NCI-H1436 (cell line): ENCODE measurements at places on chromosomes 7 and 10.
A peak's percentile ranks its signal among the peaks of the same experiment; 100 is the strongest.

DNA sequence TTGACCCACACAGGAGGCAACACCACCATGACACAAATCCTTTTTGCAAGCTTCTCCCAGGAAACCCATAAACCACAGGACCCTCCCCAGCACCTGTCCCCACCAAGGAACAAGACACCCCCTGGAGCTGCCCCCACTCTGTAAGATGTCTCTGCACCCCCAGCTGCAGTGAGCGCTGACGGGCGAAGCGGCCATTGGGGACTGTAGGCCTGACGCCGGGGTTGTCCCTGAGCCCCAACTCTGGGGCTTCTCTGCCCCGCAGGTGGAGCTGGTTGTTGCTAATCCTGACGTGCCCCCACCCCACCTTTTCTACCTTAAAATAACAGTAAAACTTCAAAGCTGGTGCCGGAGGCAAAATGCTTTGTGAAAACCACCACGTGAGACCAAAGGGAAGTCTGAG is 94.7 kb upstream of the PPP2R2D start:
- DNase-seq: no peak

- no peak for DNase-seq
Observed at GRCh38 chr7:124930173-124930623, 573 bp upstream of the POT1 start.

GRCh38 chr7:158404031-158404761 is 183.4 kb downstream of the PTPRN2 start:
- no peak for DNase-seq

GRCh38 chr10:88409236-88409635 is 173.9 kb downstream of the RNLS start:
- DNase-seq: no peak

DNA sequence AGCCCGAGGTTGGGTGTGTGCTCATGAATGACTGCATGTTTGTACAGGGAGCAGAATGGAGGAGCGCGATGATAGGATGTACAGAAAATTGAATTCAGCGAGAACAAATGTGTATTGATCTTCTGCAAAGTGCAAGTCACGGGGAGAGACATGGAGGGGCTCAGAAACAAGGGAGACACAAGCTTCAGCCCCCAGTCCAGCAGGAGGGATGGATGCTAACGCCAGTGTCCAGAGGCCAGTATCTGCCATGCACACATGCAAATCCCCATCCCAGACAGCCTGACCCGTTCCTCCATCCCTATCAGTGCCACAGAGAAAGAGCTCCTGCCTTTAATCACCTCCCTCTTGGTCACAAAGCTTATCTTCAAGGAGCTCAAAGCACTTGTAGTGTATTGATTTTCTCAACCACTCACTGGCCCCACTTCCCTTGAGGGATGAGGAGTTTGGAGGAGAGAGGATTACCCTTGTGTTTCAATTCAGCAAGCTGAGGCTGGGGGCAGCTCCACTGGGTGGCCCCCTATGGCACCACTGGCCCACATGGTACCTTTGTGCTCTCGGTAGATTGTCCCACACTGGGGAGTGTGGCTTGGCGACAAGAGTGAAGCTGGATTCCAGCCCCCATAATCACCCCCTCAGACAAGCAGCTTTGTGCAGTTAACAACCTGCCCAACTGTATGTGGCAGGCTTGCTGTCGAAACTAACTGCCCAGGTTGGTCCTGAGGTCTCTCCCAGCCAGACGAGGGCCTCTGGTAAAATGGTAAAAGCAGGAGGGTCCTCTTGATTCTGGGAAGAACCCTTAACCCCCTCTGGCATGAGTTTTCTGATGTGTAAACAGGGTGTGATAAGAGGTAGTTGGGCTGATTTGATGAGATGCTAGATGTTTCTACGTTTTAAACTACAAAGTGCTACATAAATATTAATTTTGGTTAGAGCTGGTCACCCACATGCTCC is 151.6 kb upstream of the UNC5B start:
- no peak for DNase-seq

DNA sequence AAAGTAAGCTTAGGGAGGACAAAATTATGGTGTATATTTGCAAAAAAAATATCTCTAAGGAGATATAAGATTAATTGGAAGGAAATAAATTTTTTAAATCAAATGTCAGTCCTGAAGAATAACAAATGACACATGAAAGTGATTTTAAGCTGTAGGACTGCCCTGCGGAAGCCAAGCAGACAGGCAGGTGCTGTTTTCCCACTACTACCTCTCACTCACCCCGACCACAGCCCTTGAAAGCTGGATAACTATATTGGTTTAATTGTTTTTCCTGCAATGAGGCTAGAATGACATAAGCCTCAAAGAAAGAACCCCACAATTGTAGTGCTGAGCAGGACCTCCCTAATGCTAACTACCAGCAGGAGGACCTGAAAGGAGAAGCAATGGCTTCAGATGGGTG is 68.6 kb upstream of the VIPR2 start:
- DNase-seq: no peak

DNA sequence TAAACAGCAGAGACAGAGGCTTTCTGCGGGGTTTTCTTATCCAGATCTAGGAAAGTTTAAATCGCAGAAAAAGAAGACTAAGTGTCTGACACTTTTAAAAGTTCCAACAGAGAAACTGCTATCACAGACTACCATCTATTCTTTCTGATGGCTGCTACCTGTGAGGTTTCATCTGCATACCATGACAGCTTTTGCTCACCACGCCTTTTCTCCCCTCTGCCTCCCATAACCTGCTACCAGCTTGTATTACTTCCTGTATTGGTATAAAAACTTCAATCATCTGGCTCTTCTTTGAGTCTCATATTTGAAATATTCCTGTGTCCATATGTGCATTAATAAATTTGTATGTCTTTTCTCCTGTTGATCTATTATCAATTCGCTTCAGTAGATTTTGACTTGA is 34.1 kb upstream of the RTKN2 start:
- no peak for DNase-seq

GRCh38 chr10:5805711-5806110 is 7.5 kb downstream of the GDI2 start:
- no peak for DNase-seq

- no peak for DNase-seq
Observed at GRCh38 chr7:52410032-52410431, 625.4 kb upstream of the POM121L12 start.

DNA sequence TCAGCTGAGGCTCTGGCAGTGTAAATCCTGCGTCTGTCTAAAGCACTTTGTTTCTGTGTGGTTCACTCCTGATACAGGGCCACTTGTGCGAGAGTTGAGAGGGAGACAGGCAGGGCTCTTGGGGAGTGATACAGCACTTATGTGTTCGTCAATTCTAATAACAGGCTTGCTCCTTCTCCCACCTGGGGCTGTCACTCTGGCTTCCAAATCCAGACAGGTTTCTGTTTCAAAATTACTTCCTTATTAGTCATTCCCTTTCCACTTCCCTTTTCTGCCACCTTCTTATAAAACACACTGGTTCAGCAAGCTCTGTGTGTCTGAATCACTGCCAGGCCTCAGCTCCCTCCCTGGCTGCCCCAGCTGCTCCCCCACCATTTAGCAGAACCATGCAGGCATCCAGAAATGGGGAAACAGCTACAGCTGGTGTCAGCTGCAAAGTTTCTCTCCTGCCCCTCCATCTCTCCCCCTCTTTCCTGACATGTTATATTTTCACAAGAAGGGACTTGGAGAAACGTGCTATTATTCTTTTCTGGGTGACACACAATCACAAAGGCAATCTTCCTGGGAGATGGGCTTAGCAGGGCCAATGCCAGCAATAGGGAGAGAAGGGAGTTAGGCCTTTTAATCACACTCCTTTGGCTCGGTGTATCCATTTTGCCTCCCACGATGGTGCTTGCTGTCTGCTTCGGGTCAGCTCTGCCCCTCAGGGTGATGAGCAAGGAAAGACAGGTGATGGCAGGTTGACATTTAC is 58.4 kb upstream of the ZNRF2 start:
- peak; percentile 14 for DNase-seq

DNA sequence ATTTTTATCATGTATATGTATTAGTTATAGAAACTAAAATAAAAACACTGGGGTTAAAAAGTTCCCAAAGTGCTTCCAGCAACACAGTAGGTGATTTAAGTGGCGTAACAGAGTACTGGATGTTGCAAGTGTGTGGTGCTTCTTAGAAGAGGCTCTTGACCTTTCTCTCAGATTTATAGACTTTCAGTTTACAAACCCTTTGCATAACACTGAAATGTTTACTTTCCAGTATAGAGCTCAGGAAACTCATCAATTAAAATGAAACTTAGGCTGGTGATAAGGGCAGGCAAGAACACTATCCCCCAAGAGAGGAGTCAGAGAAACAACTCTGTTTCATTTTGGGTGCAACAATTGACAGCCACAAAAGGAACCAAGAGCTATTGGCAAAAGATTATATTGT is 27.5 kb upstream of the SMC3 start:
- no peak for DNase-seq

DNA sequence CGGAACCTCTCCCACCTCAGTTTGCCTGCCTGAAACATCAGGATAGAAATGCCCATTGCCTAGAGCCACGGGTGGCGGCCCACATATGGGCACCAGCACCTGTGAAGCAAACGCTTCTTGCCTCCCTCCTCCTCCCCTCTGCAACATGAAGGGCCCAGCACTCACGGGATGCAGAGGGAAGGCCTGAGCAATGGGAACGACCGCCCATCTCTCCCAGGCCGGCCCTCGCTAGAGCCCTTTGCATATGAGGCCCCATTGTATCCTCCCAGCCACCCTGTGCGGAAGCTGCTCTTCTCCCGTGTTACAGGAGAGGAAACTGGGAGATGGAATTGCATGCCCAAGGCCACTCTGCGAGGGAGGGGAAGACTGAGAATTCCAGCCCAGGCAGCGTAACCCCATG is 88.2 kb downstream of the RGS10 start:
- no peak for DNase-seq

- no peak for DNase-seq
Observed at GRCh38 chr7:117041007-117041406, 87.7 kb downstream of the ST7 start.

GRCh38 chr10:113788604-113789083 is 37.2 kb downstream of the PLEKHS1 start:
- no peak for DNase-seq

- no peak for DNase-seq
Observed at GRCh38 chr10:27030060-27030459, 70.2 kb downstream of the ANKRD26 start.

- no peak for DNase-seq
Observed at GRCh38 chr10:110457851-110458250, 39.9 kb upstream of the DUSP5 start.

- DNase-seq: no peak
Observed at GRCh38 chr10:88117869-88118632, 254.6 kb downstream of the PTEN start.

- DNase-seq: no peak
Observed at GRCh38 chr7:124688991-124689390, 76.6 kb downstream of the GPR37 start.

- no peak for DNase-seq
Observed at GRCh38 chr7:141884539-141885225, 31.5 kb upstream of the OR9A4 start.

- DNase-seq: no peak
Observed at GRCh38 chr10:7354330-7355047, 56.3 kb downstream of the SFMBT2 start.

DNA sequence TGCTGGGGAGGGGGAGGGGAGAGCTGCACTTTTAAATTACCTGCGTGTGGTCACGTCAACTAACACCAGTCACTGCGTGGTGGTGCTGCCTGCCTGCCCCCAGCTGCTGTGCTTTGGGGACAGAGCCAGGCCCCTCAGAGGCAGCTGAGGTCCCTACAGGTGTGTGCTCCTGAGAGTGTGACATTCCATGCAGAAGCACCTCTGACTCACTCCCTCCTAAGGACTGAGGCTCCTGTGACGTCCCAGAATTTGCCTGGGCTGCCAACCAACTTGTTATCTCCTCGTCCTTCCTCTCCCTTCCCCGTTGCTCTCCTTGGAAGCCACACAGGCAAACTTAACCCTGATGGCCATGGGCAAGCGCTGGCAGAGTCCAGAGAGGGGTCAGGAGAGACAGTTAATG is 563.0 kb downstream of the PARD3 start:
- no peak for DNase-seq

GRCh38 chr7:95867309-95867708 is 95.0 kb downstream of the DYNC1I1 start:
- DNase-seq: peak; percentile 64

DNA sequence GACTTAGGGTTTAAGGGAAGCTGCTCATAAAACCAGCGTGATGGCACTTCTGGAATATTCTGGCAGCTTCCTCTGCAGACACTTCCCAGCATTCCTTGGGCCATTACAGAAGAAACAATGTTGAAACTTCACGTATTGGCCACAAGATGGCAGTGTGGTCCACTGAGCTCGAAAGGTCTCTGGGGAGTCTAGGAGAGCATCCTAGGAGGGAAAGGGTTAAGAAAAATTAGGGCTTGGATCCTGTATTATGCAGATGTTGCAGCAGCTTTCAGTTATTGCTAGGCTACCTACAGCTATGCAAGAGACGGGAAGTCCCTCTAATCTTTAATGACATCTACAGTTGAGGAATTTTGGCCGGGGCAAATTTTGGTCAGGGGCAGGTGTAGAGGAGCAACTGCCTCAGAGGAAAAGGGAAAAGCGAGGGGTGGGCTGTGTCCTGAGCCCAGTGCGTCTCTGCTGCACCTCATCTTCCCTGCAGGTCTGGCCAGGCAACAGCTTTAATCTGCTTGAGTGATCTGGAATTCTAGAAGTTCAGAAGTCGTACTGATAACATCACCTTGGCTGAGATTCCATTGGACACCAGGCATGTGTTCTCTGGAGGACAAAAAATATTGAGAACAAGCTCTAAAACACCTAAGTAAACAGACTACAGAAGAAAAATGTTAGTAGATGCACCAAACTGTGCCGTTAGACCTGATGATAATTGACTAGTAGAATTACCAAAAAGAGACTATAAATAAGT is 220.8 kb upstream of the PRSS58 start:
- peak; percentile 3 for DNase-seq

DNA sequence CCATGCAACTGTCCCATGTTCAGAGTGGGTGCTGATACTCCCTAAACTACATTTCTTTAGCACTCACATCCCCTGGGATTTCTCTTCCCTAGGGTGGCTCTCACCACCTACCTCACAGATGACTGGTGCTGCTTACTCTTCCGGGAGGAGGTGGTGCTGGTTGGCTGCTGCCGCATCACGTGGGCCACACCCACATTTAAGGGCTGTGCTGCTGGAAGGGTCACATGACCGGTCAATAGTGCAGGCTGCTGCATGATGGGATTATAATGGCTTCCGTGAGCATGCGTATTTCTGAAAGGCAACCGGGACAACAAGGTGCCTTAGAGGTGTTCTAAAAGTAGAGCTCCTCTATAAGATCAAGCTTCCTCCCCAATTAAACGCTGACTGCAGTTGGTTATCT is 76.8 kb downstream of the CLEC2L start:
- DNase-seq: no peak

GRCh38 chr7:27585781-27586447 is 76.8 kb downstream of the HIBADH start:
- no peak for DNase-seq
